Activated T-helper 1 cell treated with anti-CD3 and anti-CD28 coated beads, Interleukin-12 subunit alpha, Interleukin-12 subunit beta, Interleukin-2, Interleukin-4 antibody, amounts not matched to agents 30 ng/mL and 10 ng/mL and 1 ng/mL, durations not matched to agents 14 hours and 24 hours and 36 hours (primary cell): ENCODE measurements at places on chromosomes 7 and 10. TPM values are rescaled to one million over a fixed set of nuclear protein-coding genes. Genes with fewer than 3 reads are reported as not detected.

Gene STAG3
- 25.0 and 30.6 TPM in 2 replicates for total RNA-seq

Gene SLC16A9
- total RNA-seq, result 4.2 and 5.4 TPM in 2 replicates

DNA sequence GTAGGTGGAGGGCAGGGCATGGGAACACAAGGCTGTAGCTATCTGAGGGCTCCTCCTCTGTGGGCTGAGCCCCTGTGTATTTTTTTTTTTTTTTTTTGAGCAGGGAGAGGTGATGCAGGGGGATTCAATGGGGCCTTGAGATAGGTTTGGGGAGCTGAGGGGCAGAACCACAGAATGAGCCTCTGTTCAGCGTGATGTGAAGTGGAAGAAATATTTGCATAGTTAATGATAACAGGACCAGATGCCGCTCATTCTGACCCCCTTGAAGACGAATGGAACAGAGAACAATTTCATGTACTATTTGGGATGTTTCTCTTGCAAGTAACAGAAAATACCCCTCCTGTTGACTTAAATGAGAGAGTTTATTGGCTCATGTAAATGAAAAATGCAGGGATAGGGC lies 69.7 kb upstream of the EMX2 start:
- DNase-seq, result no peak
- H3K36me3 ChIP-seq, result no peaks in the 10 kb centered on the region
- no peaks in the 10 kb centered on the region for H3K4me1 ChIP-seq
- H3K27ac ChIP-seq, result no peak overlapping the region
- H3K27me3 ChIP-seq, result peaks cover 4% of the 10 kb centered on the region

Gene GDF2
- total RNA-seq, result not detected in 2 replicates

Gene STEAP4
- total RNA-seq, result 0.99 and 1.1 TPM in 2 replicates

DNA sequence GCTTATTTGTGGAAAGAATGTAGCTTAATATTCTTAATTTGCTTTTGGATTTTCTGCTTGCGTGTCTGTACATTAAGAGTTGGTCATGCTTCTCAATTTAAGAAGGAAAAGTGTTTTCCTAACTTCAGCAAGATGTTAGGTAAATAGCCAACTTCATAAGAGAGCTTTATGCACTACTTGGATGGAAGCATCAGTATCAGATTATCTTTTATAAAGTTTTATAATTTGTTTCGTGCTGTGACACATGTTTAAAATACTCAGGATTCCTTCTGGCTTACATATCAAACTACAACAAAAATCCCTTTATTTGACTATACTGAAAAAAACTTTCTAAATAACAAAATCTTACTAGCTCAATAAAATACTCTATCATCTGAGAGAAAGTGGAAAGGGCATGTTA lies 34.8 kb upstream of the AGR2 start:
- H3K27me3 ChIP-seq, result peaks cover 3% of the 10 kb centered on the region
- no peak overlapping the region for H3K27ac ChIP-seq
- H3K4me1 ChIP-seq, result no peaks in the 10 kb centered on the region
- H3K36me3 ChIP-seq, result no peaks in the 10 kb centered on the region
- no peak overlapping the region for H3K4me3 ChIP-seq

GRCh38 chr10:123642293-123642692 lies 23.9 kb upstream of the GPR26 start:
- H3K4me3 ChIP-seq, result no peak overlapping the region
- no peaks in the 10 kb centered on the region for H3K36me3 ChIP-seq
- no peaks in the 10 kb centered on the region for H3K27me3 ChIP-seq
- no peak for DNase-seq
- no peaks in the 10 kb centered on the region for H3K4me1 ChIP-seq

GRCh38 chr10:127298381-127298780 lies 102.0 kb upstream of the INSYN2A start:
- no peak for DNase-seq
- peaks cover 29% of the 10 kb centered on the region for H3K27me3 ChIP-seq
- no peak overlapping the region for H3K4me3 ChIP-seq
- H3K4me1 ChIP-seq, result peaks cover 28% of the 10 kb centered on the region

Gene LIPN
- total RNA-seq, result not detected in 2 replicates

DNA sequence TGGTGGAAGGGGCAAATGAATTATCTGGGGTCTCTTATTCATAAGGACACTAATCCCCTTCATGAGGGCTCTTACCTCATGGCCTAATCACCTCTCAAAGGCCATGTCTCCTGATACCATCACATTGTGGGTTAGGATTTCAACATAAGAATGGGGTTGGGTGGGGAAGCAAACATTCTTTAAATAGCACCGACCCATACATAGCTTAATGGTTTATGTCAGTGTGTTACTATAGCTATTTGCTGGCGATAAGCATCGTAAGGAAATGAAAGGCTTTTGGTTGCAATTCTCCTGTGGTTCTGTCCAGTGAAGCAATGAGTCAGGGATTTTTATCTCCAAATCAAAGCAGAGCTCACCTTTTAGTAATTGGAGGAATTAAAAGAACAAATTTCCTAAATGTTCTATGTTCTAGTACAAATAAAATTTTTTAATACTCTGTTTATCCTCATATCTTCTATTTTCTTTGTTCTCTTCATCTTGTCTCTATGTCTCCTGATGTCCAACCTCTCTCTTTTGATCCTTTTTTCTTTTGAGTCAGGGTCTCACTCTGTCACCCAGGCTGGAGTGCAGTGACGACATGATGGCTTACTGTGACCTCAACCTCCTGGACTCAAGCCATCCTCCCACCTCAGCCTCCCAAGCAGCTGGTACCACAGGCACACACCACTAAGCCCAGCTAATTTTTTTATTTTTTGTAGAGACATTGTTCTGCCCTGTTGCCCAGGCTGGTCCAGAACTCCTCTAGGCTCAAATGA lies 57.0 kb upstream of the GLCCI1 start:
- H3K27ac ChIP-seq, result no peak overlapping the region
- H3K36me3 ChIP-seq, result no peaks in the 10 kb centered on the region

- no peaks in the 10 kb centered on the region for H3K4me1 ChIP-seq
- no peak for DNase-seq
- no peak overlapping the region for H3K4me3 ChIP-seq
- no peaks in the 10 kb centered on the region for H3K27me3 ChIP-seq
Measured at GRCh38 chr10:95277201-95277570, 13.6 kb downstream of the PDLIM1 start.

GRCh38 chr7:92002720-92003119 lies 62.1 kb downstream of the AKAP9 start:
- no peak for DNase-seq
- no peak overlapping the region for H3K27ac ChIP-seq
- no peak overlapping the region for H3K4me3 ChIP-seq
- H3K36me3 ChIP-seq, result peaks cover 45% of the 10 kb centered on the region
- no peaks in the 10 kb centered on the region for H3K4me1 ChIP-seq
- H3K27me3 ChIP-seq, result no peaks in the 10 kb centered on the region

DNA sequence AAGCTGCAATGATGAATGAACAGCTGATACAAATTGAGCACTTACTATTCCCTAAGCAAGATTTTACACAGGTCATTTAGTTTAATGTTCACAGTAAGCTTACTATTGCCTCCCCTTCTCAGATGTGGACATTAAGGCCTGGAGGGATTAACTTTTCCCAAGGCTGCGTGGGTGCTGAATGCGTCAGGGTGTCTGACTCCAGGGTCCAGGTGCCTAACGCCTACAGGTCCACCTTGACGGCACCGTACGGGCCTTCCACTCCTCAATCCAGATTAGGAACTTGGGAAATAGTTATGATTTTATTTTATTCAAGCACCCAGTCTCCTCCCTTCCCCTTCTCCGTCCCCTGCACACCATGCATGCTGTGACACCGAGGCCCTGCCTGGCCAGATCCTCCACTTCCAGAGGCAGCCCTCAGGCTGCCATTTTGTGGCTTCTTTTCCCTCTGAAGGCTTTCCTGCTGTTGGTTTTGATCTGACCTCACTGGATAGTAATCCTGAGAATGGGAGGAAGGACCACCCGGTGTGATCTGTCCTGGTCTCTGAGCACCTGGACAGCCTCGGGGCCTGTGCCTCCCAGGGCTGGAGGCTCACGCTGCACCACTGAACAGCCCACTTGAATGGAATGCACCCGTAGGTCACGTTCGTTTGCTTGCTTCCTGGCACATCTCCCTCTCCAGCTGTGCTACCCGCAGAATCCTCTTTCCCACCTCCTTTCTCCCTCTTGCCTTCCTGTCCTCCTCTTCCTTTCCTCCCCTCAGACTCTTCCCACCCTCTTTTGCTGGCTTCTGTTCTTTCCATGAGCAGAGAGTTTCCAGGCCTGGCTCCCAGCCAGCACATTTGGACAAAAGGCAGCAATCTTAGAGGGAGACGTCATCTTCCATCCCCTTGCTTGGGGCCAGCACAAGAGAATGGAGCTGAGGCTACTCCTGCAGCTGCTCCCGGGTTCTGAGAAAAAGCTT lies 14.4 kb downstream of the DENND2A start:
- DNase-seq, result no peak
- no peak overlapping the region for H3K27ac ChIP-seq
- no peak overlapping the region for H3K4me3 ChIP-seq
- no peaks in the 10 kb centered on the region for H3K4me1 ChIP-seq
- peaks cover 8% of the 10 kb centered on the region for H3K27me3 ChIP-seq

GRCh38 chr10:44399659-44400451 lies 15.0 kb upstream of the CXCL12 start:
- no peaks in the 10 kb centered on the region for H3K36me3 ChIP-seq
- H3K27me3 ChIP-seq, result peaks cover 16% of the 10 kb centered on the region
- H3K27ac ChIP-seq, result no peak overlapping the region
- no peak overlapping the region for H3K4me3 ChIP-seq
- no peaks in the 10 kb centered on the region for H3K4me1 ChIP-seq
- no peak for DNase-seq

- H3K36me3 ChIP-seq, result peaks cover 81% of the 10 kb centered on the region
- H3K27ac ChIP-seq, result no peak overlapping the region
- H3K27me3 ChIP-seq, result peaks cover 2% of the 10 kb centered on the region
Measured at GRCh38 chr10:8069627-8070026, 15.1 kb downstream of the GATA3 start.

GRCh38 chr7:36236073-36236472 lies 83.0 kb downstream of the EEPD1 start:
- no peaks in the 10 kb centered on the region for H3K36me3 ChIP-seq
- H3K4me3 ChIP-seq, result no peak overlapping the region
- peaks cover 1% of the 10 kb centered on the region for H3K27me3 ChIP-seq
- no peaks in the 10 kb centered on the region for H3K4me1 ChIP-seq
- H3K27ac ChIP-seq, result no peak overlapping the region

- DNase-seq, result no peak
- H3K27ac ChIP-seq, result no peak overlapping the region
- H3K27me3 ChIP-seq, result no peaks in the 10 kb centered on the region
- H3K4me3 ChIP-seq, result no peak overlapping the region
Measured at GRCh38 chr10:18406136-18406535, 245.3 kb downstream of the NSUN6 start.

- H3K4me3 ChIP-seq, result no peak overlapping the region
- no peak for DNase-seq
- H3K27me3 ChIP-seq, result no peaks in the 10 kb centered on the region
- no peaks in the 10 kb centered on the region for H3K4me1 ChIP-seq
- no peak overlapping the region for H3K27ac ChIP-seq
- no peaks in the 10 kb centered on the region for H3K36me3 ChIP-seq
Measured at GRCh38 chr7:136971776-136972175, 103.3 kb downstream of the CHRM2 start.

- no peak overlapping the region for H3K4me3 ChIP-seq
- no peaks in the 10 kb centered on the region for H3K4me1 ChIP-seq
- DNase-seq, result no peak
- no peaks in the 10 kb centered on the region for H3K27me3 ChIP-seq
- no peak overlapping the region for H3K27ac ChIP-seq
- no peaks in the 10 kb centered on the region for H3K36me3 ChIP-seq
Measured at GRCh38 chr10:86224354-86225102, 142.1 kb downstream of the GRID1 start.

Gene IFIT1
- total RNA-seq, result 0.39 and 0.59 TPM in 2 replicates

Gene FBXW4
- 29.2 and 30.5 TPM in 2 replicates for total RNA-seq

Gene WEE2
- 0.10 and 0.12 TPM in 2 replicates for total RNA-seq

Gene GDF10
- 0.27 and 0.34 TPM in 2 replicates for total RNA-seq

DNA sequence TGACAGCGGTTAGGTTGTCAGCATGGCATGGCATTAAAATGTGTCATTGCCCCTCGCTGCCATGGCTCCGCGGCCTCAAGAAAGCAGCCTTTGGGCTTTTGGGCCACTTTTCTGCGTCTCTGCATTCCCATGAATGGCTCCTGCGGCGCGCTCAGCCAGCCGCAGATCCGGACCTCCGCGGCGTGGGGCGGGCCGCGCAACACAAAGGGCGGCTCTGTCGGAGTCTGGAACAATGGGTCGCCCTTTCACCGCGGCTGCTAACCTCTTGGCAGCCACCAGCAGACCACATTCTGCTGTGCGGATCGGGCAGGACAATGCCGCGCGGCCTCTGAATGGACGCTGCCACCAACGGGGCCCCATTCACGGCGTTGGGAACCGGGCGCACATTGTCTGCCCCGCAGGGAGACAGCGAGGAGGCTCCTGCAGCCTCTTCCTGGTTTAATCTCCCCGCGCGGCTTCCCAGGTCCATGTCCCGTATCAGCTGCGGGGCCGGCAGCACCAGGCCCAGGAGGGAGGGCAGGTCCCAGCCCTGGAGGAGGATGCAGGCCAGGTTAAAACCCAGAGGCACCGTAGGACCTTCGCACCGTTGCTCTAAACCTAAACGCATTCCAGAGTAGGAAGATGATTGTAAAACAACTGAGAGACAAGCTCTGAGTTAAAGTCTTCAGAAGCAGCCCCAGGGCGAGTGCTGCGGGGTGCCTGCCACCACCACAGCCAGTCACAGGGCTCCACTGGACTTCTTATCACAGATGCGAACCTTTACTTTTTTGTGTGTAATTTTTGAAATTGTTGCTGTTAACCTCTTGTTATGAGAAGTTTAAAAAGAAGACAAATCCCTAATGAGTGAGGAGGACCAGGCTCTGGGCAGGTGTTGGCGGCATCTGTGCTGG lies 71.6 kb downstream of the NKX6-2 start:
- peaks cover 12% of the 10 kb centered on the region for H3K36me3 ChIP-seq
- no peaks in the 10 kb centered on the region for H3K4me1 ChIP-seq
- DNase-seq, result no peak
- no peak overlapping the region for H3K4me3 ChIP-seq
- no peaks in the 10 kb centered on the region for H3K27me3 ChIP-seq
- H3K27ac ChIP-seq, result no peak overlapping the region

Gene FAM25C
- not detected in 2 replicates for total RNA-seq
